Hair follicle dermal papilla cell (primary cell): ENCODE measurements at places on chromosomes 1 and 21. TPM values are rescaled to one million over a fixed set of nuclear protein-coding genes. Genes with fewer than 3 reads are reported as not detected.

HES4 gene
- 0.49 and 1.3 TPM in 2 replicates for total RNA-seq

C8B gene
- total RNA-seq, result not detected in 2 replicates

TCHH gene
- under 0.01 TPM in 1 of 2 replicates, not detected in the other for total RNA-seq

ARHGAP29 gene
- total RNA-seq, result 187 and 219 TPM in 2 replicates

GUCA2A gene
- total RNA-seq, result not detected in 2 replicates

CALML6 gene
- total RNA-seq, result 0.16 and 1.2 TPM in 2 replicates

KCNQ4 gene
- 0.12 and 0.16 TPM in 2 replicates for total RNA-seq

PRKCZ gene
- total RNA-seq, result 0.97 and 1.1 TPM in 2 replicates

VCAM1 gene
- 13.1 and 32.8 TPM in 2 replicates for total RNA-seq

CCDC17 gene
- 0.61 and 3.1 TPM in 2 replicates for total RNA-seq

IFNAR1 gene
- 23.6 and 31.0 TPM in 2 replicates for total RNA-seq

LCE1A gene
- total RNA-seq, result not detected in 2 replicates

AADACL4 gene
- total RNA-seq, result 0.16 TPM in 1 of 2 replicates, not detected in the other

TFF3 gene
- not detected in 2 replicates for total RNA-seq

LORICRIN gene
- total RNA-seq, result not detected in 2 replicates

ARHGAP30 gene
- not detected in 2 replicates for total RNA-seq

OR14I1 gene
- not detected in 2 replicates for total RNA-seq

FBXO2 gene
- 1.8 and 2.4 TPM in 2 replicates for total RNA-seq

GPR3 gene
- 0.36 and 0.65 TPM in 2 replicates for total RNA-seq

CYP4A11 gene
- total RNA-seq, result not detected in 2 replicates

GIPC2 gene
- under 0.01 and 0.12 TPM in 2 replicates for total RNA-seq

PLEKHN1 gene
- total RNA-seq, result 0.49 and 0.65 TPM in 2 replicates

HSD11B1 gene
- 2.1 TPM in 1 of 2 replicates, not detected in the other for total RNA-seq

GJC2 gene
- 2.1 TPM in 2 replicates for total RNA-seq

CTSK gene
- total RNA-seq, result 383 and 515 TPM in 2 replicates

DNAJC28 gene
- total RNA-seq, result 1.1 and 1.5 TPM in 2 replicates

KIF17 gene
- total RNA-seq, result 0.32 and 0.61 TPM in 2 replicates

KRTAP13-2 gene
- total RNA-seq, result not detected in 2 replicates

TNFRSF1B gene
- 29.3 and 31.8 TPM in 2 replicates for total RNA-seq

TACSTD2 gene
- 2.4 and 3.9 TPM in 2 replicates for total RNA-seq

PADI2 gene
- 0.32 and 1.2 TPM in 2 replicates for total RNA-seq

SLC45A3 gene
- 0.73 and 1.1 TPM in 2 replicates for total RNA-seq

CDKN2C gene
- 60.8 and 68.0 TPM in 2 replicates for total RNA-seq

TMEM82 gene
- not detected in 2 replicates for total RNA-seq

KHDC4 gene
- 30.0 and 30.8 TPM in 2 replicates for total RNA-seq

KCNE2 gene
- total RNA-seq, result 0.16 TPM in 1 of 2 replicates, not detected in the other

DVL1 gene
- 64.8 and 74.8 TPM in 2 replicates for total RNA-seq

CATSPERE gene
- 1.2 and 2.3 TPM in 2 replicates for total RNA-seq

RGL1 gene
- 21.5 and 21.7 TPM in 2 replicates for total RNA-seq

BRINP2 gene
- 0.12 and 0.32 TPM in 2 replicates for total RNA-seq

CLEC20A gene
- not detected in 2 replicates for total RNA-seq

ZBTB8B gene
- not detected in 2 replicates for total RNA-seq

CD1E gene
- total RNA-seq, result not detected in 2 replicates

CELA2A gene
- not detected in 2 replicates for total RNA-seq

CFHR2 gene
- total RNA-seq, result not detected in 2 replicates

MSH4 gene
- 0.12 and 0.16 TPM in 2 replicates for total RNA-seq

MAP10 gene
- total RNA-seq, result 3.4 and 3.6 TPM in 2 replicates

PGLYRP3 gene
- total RNA-seq, result not detected in 2 replicates

SIK1 gene
- total RNA-seq, result 0.97 and 2.6 TPM in 2 replicates

MCOLN3 gene
- 0.24 and 0.97 TPM in 2 replicates for total RNA-seq

PLA2G4A gene
- 7.0 and 9.1 TPM in 2 replicates for total RNA-seq

PDZK1 gene
- total RNA-seq, result 0.49 and 0.97 TPM in 2 replicates

SMIM1 gene
- 0.49 and 2.7 TPM in 2 replicates for total RNA-seq

TRPM2 gene
- under 0.01 TPM in 1 of 2 replicates, not detected in the other for total RNA-seq

CYP2J2 gene
- 0.16 TPM in 1 of 2 replicates, not detected in the other for total RNA-seq

LCE1C gene
- total RNA-seq, result not detected in 2 replicates

LPAR3 gene
- total RNA-seq, result 12.4 and 16.9 TPM in 2 replicates

OR10Z1 gene
- total RNA-seq, result not detected in 2 replicates
